Mucosa of descending colon (tissue), 3 donors: ENCODE measurements at places on chromosomes 3 and 15. TPM values are rescaled to one million over a fixed set of nuclear protein-coding genes. Genes with fewer than 3 reads are reported as not detected.

The EXD1 gene
- not detected for total RNA-seq

DNA sequence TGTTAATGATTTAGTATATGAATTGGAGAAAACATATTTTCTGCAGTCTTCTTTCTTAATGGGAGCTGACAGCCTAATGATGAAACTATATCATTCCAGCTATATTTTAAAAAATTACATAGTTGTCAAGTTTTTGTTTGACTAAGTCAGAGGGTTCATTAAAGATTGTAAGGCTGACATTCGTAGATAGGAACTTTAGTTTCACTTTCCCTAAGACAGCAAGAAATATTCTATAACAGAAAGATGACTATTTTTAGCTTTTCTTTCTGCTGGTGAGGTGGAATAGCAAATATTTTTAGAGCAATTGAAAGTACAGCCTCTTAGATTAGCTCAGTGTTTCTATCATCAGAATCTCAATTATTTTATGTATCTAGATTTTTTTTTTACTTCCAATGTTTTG is 60.2 kb downstream of the PIAS1 start:
- DNase-seq = no peak

- DNase-seq = no peak
Measured at GRCh38 chr3:8472549-8472948, 29.1 kb upstream of the LMCD1 start.

- no peak for DNase-seq
Measured at GRCh38 chr3:13125092-13126015, 52.1 kb upstream of the IQSEC1 start.

GRCh38 chr3:123071146-123071545 is 4.3 kb downstream of the PDIA5 start:
- DNase-seq = no peak

GRCh38 chr3:39267631-39268548 is 11.9 kb downstream of the CX3CR1 start:
- DNase-seq = no peak

DNA sequence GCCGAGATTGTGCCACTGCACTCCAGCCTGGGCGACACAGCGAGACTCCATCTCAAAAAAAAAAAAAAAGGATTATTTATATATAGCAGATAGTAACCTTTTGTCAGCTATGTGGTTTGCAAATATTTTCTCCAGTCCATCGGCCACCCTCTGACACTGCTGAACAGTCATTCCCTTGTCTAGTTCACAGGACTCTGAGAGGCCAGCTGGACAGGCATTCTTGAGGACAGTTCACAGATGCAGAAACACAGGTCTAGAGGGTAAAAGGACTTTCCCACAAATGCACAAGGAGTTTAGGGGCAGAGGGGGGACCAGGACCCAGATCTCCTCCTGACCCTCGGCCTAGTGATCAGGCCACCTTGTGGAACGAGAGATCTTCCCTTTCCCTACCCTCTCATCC is 7.5 kb upstream of the TMEM40 start:
- no peak for DNase-seq
